ENCODE measurements at places on chromosomes 1 and 21.

DNA sequence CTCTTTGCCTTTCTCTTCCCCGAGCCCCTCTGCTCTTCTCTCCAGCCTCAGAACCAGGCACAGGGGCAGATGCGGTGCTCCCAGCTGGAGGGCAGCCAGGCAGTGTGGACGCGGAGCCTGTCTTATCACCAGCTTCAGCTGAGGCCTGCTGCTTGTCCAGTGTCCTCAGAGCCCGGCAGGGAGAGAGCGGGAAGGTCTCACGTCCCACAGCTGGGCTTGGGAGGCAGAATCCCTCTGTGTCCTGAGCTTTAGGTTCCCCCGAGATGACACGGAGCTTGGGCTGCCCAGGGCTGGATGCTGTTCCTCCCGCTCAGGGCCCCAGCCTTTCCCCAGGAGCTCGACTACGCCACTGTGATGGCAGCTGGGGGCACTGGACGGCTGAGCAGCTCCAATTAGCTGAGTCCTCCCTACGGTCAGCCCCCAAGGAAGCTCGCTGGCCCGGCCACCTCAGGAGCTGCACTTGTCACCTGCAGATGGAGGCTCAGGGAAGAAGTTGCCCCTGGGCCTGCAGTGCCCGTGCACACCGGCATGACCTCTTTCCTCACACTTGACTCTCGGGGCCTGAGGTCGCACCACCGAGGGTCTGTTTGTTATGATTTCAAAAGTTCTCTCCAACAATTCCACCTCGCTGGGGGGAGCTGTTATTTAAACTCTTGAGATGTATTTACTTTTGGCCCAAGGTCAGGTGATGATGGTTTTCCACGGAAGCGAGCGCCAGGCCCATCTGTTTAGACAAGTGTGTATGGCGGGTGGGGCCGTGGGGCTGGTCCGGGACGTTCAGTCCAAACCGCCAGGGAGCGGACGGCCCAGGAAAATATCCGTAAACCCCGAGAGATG is 127.3 kb downstream of the SIK1 start:
- H3K4me1 ChIP-seq: no peaks in the 10 kb centered on the region
- no peaks in the 10 kb centered on the region for H3K36me3 ChIP-seq
- H3K27me3 ChIP-seq: no peaks in the 10 kb centered on the region
- DNase-seq: no peak
- H3K27ac ChIP-seq: no peak overlapping the region
- H3K4me3 ChIP-seq: no peak overlapping the region

- no peaks in the 10 kb centered on the region for H3K36me3 ChIP-seq
- no peak within 1 kb of the TSS for H3K27ac ChIP-seq
- H3K4me3 ChIP-seq: peak within 1 kb of the TSS; percentile 52
- H3K4me1 ChIP-seq: peaks cover 14% of the 10 kb centered on the region
- H3K27me3 ChIP-seq: peaks cover 20% of the 10 kb centered on the region
These were observed at the start of gene COL9A2 for GRCh38 chr1:40316595-40317393. COL9A2 (minus strand) TSS chr1:40317286; CDS start chr1:40317197, 89 bp downstream.

- no peak overlapping the region for H3K4me3 ChIP-seq
- H3K27ac ChIP-seq: no peak overlapping the region
- H3K27me3 ChIP-seq: no peaks in the 10 kb centered on the region
- H3K36me3 ChIP-seq: no peaks in the 10 kb centered on the region
- H3K4me1 ChIP-seq: no peaks in the 10 kb centered on the region
- DNase-seq: no peak
These were observed 10.9 kb downstream of the PCSK9 start for GRCh38 chr1:55050283-55050682.

GRCh38 chr1:56626546-56626945 is 18.6 kb upstream of the PRKAA2 start:
- no peak overlapping the region for H3K4me3 ChIP-seq
- H3K27me3 ChIP-seq: no peaks in the 10 kb centered on the region
- no peak for DNase-seq
- H3K4me1 ChIP-seq: no peaks in the 10 kb centered on the region

DNA sequence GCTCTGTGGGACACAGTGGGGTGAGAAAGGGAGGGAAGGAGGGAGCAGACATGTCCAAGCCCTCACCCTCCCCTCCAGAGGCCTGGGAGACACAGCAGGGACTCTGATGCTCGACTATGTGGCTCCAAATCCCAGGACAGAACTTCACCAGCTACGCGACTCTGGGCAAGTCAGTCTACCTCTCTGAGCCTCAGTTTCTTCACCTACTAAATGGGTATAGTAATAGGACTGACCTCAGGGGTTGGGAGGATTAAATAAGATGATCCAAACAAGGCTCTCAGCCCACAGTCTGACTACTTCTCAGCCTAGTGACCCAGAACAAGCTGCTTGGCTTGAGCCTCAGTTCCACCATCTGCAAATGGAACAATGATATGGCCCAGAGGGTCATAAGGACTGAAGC is 19.6 kb downstream of the SDC3 start:
- H3K4me3 ChIP-seq: no peak overlapping the region
- H3K36me3 ChIP-seq: no peaks in the 10 kb centered on the region
- no peak overlapping the region for H3K27ac ChIP-seq
- no peak for DNase-seq
- no peaks in the 10 kb centered on the region for H3K27me3 ChIP-seq
- H3K4me1 ChIP-seq: peaks cover 18% of the 10 kb centered on the region

- no peak for DNase-seq
- H3K27ac ChIP-seq: no peak overlapping the region
- no peak overlapping the region for H3K4me3 ChIP-seq
- no peaks in the 10 kb centered on the region for H3K27me3 ChIP-seq
These were observed 36.0 kb downstream of the TRAPPC10 start for GRCh38 chr21:44047996-44048560.

DNA sequence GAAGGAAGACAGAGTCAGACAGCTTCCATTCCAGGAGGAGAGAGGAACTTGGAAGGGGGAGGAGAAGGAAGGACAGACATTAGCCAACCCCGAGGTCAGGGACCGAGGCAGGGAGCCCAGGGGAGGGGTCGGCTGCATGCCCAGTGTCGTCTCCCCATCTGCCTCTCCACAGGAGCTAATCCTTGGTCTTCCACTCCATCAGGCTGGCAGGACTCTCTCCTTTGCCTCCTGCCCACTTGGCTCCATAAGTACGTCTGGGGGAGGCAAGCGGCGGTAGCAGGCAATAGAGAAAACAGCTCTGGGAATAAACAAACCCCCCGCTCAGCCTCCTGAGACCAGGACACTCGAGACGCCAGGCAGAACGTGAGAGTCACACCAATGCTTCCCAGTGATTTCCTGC is 71.3 kb downstream of the GRIK3 start:
- H3K36me3 ChIP-seq: no peaks in the 10 kb centered on the region
- DNase-seq: no peak
- no peak overlapping the region for H3K27ac ChIP-seq
- H3K4me3 ChIP-seq: no peak overlapping the region
- H3K4me1 ChIP-seq: no peaks in the 10 kb centered on the region

DNA sequence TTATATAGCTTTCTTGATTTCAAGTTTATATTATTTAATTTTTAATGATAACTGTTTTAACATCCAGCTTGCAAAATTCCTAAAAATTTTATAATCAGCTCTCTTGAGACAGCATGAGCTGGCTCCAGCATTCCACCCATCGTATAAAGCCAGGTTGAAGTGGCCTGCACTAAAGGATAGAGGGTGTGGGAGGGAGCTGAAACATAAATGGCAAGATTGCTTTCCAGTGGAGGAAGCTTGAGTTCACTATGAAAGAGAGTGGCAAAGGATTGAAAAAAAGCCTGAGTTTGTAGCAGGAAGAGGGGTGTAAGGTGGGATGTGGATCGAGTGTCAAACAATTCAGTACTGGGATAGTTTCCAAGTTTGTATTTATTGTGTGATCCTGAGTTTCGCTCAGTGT is 48.5 kb upstream of the ZNF644 start:
- no peak overlapping the region for H3K27ac ChIP-seq
- DNase-seq: no peak
- H3K36me3 ChIP-seq: no peaks in the 10 kb centered on the region
- no peaks in the 10 kb centered on the region for H3K27me3 ChIP-seq
- no peak overlapping the region for H3K4me3 ChIP-seq
- peaks cover 4% of the 10 kb centered on the region for H3K4me1 ChIP-seq

- no peaks in the 10 kb centered on the region for H3K36me3 ChIP-seq
- peak overlapping the region; percentile 59 for H3K4me3 ChIP-seq
These were observed 1.6 kb upstream of the BARHL2 start for GRCh38 chr1:90718411-90719329.
